ENCODE measurements at places on chromosomes 3 and 15. TPM values are rescaled to one million over a fixed set of nuclear protein-coding genes. Genes with fewer than 3 reads are reported as not detected.

The APOD gene
- total RNA-seq = not detected

The LSMEM2 gene
- 0.34 TPM for total RNA-seq

DNA sequence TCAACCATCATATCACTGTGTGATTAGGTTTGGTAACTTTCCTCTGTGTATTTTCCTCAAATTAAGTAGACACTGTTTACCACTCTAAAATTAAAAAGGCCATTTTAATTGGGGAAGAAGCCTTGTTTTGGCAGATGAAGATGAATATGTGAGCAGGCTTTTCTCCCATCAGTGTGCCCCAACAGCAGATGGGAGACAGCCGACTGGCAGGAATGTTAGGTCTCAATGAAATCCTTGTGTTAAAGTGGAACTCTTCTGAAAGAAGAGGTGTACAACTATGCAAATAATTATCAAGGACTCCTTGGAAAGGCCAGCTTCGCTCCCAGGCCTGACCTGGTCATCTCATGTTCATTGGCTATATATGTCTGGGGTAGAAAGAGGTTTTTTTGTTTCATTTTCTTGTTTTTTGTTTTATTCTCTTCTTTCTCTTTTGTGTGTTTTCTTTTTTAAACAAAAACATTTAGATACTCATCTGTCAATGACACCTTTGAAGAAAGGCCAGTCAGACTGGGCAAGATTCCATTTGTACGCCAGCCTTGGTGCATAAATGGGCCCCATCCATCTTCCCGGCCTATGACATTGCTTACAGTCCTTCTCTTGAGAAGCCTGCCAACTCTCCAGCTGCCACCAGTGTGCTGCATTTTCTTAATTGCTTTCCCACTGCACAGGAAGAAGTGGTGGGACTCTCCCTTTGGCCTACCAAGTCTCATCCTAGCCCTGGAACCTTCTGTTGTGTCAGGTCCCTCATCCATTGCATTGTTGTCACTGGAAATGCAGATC lies 25.8 kb downstream of the LRTM1 start:
- no peak for ATAC-seq

DNA sequence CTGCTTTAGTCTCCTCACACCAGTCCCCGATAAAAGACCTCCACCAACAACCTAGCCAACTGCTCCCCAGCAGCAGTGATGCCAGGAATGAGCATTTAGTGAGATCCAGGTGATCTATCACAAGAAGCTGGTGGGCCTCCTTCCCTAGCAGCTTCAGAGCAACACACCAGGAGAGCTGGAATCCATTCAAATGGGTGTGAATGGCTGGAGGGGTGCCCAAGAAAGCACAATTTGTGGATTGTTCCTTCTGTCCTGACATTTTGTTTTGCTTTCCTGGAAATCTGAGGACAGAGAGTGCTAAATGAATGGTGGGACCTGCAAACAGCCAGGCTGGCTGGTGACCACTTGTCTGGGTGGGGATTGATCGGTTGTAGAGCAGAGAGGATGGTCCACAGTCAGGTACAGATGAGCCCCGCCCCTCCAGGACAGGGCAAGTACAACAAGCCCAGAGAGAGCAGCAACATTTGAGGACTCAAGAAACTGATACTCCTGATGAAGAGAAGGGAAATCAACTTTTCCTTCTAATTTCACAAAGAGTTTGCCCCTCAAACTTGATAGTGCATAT lies 316.8 kb downstream of the VPS13C start:
- ATAC-seq = no peak

- no peak for ATAC-seq
These were observed 210.9 kb downstream of the ZIC1 start for GRCh38 chr3:147619921-147620560.

- ATAC-seq = no peak
These were observed 16.3 kb downstream of the RGMA start for GRCh38 chr15:93072411-93073394.

The AGTR1 gene
- total RNA-seq = not detected

DNA sequence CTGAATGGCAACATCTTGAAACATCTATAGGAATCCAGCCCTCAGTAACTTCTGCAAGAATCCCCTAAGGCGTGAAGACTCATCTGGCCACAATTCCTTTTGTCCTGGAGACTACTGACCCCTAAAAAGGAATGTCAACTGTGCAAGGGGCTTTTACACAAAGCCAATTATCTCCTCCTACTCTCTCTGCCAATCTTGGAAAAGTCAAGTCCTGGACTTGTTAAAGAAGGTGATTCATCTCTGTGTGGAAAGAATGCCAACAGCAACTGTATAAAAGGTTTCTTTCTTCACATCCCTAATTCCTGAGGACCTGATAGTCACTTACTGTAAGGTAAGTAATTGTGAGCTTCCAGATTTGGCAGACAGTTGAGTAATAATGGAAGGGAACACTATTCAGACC lies 22.3 kb downstream of the THRB start:
- no peak for ATAC-seq

- ATAC-seq = peak; percentile 23
These were observed 41.3 kb downstream of the FEZF2 start for GRCh38 chr3:62332017-62332416.

DNA sequence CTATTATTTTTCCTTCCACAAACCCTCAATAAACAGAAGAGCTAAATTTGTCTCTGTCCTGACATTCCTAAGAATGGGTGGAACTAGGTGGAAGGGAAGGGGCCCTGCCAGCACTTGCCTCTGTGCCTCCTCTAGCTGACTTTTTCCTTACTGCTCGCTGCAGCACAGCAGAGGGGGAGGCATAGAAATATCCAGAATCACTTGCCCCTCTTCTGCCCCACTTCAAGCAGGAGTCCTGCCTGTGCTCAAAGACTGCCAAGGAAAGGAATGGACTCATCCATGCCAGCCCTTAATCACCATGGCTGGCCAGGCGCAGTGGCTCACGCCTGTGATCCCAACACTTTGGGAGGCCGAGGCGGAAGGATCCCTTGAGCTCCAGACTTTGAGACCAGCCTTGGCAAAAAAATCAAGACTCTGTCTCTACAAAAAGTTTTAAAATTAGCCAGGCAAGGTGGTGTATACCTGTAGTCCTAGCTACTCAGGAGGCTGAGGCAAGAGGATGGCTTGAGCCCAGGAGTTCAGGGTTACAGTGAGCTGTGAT lies 51.8 kb downstream of the ADCY5 start:
- no peak for ATAC-seq

- no peak for ATAC-seq
These were observed 12.5 kb downstream of the DPH6 start for GRCh38 chr15:35533130-35534110.

DNA sequence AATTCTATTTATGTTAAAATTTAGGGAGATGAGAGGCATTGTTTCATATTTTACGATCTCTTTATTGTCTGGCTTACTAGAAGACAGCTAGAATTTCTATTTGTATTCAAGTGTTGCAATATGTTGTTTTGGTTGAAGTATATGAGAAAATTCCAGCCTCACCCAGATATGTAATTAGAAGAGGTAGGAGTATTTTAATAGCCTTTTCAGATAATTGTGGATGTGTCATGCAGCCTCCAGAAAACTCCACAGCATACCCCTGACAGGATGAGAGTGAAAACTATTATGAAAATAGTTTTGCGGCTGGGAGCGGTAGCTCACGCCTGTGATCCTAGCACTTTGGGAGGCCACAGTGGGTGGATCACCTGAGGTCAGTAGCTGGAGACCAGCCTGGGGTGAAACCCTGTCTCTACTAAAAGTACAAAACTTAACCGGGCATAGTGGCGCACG lies 21.5 kb upstream of the USP3 start:
- no peak for ATAC-seq

DNA sequence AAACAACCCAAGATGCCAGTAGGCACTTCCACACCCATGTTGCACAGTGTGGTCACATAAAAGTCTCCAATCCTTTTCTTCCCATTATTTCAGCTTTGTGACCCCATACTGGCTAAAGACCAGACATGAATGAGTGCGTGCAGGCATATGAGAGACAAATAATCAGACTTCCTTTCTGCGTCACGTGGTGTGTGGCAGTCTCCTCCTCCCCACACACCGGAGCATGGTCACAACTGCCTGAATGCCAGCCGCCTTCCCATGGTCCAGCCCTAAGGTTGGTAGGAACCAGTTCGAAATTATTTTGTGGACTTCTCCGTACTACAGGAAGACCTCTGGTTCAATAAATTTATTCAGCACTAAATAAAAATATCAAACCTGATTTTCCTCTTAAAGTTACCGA lies 65.5 kb downstream of the VGLL4 start:
- ATAC-seq = no peak

DNA sequence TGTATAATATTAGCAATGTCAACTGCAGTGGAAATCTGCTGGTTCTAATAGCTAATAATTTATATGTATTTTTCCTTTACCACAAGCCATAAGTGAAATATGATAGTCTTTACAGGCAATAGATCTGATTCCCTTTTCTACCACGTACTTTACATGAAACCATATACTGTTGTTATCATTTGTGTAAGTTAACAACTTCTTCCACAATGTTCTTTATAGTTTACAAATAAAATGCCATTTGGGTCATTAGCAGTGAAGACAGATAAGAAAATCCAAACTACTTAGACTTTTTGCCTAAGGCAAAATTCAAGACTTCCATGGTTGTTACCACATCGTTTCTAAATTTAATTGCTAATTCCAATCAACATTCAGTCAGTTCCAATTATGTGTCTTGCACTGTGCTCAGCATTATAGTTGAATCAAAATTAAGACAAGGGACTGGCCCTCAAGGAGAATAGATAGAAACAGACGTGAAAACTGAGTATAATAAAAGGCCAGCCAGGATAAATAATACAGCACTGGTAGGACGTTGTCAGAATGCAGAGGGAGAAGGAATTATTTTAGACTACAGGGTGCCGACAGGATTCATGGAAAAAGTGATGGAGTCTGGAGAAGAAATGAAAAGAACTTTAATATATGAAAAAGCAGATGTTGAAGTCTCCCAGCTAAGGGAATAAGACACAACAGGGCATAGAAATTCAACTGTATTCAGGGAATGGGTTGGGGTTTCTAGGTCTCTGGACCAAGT lies 249.8 kb downstream of the ALCAM start:
- ATAC-seq = no peak

The RASGRF1 gene
- total RNA-seq = not detected

The GBE1 gene
- total RNA-seq = 64.4 TPM

Measured in activated T-helper 17 cell treated with anti-CD3 and anti-CD28 coated beads, Interleukin-2, amount 50 U/mL, for 72 hours (primary cell).